ENCODE measurements at places on chromosomes 1 and 21. TPM values are rescaled to one million over a fixed set of nuclear protein-coding genes. Genes with fewer than 3 reads are reported as not detected.

- no peak for DNase-seq
Observed at GRCh38 chr21:28431527-28432200, 561.0 kb downstream of the LTN1 start.

GRCh38 chr1:225965231-225965630 lies 24.2 kb upstream of the LEFTY2 start:
- DNase-seq, result no peak

- DNase-seq, result no peak
Observed at GRCh38 chr1:20404466-20404865, 81.5 kb downstream of the CAMK2N1 start.

GRCh38 chr1:90706437-90707362 lies 10.4 kb downstream of the BARHL2 start:
- peak; percentile 34 for DNase-seq

DNA sequence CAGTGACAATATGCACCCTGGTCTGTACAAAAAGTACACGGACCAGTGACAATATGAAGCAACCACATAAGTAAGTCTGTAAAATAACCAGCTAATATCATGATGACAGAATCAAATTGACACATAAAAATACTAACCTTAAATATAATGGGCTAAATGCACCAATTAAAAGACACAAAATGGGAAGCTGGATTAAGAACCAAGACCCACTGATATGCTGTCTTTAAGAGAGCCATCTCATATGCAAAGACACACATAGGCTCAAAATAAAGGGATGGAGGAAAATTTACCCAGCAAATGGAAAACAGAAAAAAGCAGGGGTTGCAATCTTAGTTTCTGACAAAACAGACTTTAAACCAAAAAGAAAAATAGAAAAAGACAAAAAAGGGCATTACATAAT lies 70.4 kb upstream of the VCAM1 start:
- no peak for DNase-seq

- DNase-seq, result no peak
Observed at GRCh38 chr1:192530254-192530653, 45.3 kb upstream of the RGS1 start.

DNA sequence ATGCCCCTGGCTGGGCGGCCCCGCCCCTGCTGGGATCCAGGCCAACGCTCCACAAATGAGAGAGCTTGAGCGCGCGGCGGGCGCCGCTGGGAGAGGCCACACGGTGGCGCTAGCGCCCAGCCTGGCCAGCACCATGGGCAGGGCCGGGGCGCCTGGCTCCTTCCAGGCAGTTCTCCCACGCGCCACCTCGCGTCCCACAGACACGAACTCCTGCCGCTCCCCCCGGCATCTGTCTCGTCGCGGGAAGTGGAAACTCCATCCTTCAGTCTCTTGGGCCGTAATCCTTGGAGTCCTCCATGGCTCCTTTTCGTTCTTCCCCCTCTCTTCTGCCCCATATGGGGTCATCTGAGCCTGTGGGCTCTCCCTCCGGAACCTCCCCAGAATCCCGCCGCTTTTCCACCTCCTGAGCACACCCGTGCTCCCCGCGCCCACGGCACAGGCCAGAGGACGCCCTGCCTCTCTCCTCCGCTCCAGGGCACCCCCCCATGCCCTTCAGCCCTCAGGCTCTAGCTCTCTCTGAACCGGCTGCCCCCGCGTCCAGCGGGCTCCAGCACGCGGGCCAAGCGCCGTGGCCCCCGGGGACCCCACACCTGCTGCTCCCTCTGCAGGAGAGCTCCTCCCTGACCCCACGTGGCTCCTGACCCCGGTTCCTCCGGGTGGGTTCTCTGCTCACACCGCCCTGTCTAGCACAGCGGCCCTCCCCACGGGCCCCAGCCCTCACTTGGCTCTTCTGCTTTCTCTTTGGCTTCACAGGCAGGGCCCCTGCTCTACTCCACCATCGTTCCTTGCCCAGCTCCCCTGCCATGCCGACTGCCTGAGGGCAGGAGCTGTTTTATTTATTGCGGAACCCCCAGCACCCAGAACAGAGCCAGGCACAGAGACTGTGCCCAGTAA lies 31.9 kb upstream of the EDN2 start:
- DNase-seq, result peak; percentile 71

DNA sequence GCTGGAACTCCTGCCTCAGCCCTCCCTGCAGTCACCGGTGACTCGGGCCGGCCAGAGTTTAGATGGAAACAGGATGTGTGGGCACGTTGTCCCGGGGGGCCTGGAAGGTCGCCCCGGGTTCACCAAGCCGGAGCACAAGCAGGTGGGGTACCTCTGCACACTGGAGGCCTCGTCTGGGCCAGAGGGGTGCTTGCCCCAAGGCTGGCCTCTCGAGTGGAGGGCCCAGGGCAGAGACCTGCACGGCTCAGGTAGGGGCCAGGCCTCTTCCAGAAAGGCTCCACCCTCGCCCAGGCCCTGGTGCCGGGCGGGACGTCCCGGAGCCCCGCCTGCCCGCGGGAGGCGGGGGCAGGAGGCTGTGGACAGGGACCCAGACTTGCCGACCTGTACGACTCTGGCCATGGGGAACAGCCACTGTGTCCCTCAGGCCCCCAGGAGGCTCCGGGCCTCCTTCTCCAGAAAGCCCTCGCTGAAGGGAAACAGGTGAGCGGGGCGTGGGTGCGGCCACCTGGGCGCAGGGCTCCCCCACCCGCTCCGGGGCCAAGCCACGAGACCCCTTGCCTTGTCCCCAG lies at the start of gene PLEKHN1:
Gene PLEKHN1 (plus strand): TSS at position 348 of the 569 bp plus-strand sequence. CDS start 50 bp downstream, at position 398.
- peak; percentile 88 for DNase-seq

- DNase-seq, result no peak
Observed at GRCh38 chr1:219359126-219359525, 185.4 kb downstream of the LYPLAL1 start.

DNA sequence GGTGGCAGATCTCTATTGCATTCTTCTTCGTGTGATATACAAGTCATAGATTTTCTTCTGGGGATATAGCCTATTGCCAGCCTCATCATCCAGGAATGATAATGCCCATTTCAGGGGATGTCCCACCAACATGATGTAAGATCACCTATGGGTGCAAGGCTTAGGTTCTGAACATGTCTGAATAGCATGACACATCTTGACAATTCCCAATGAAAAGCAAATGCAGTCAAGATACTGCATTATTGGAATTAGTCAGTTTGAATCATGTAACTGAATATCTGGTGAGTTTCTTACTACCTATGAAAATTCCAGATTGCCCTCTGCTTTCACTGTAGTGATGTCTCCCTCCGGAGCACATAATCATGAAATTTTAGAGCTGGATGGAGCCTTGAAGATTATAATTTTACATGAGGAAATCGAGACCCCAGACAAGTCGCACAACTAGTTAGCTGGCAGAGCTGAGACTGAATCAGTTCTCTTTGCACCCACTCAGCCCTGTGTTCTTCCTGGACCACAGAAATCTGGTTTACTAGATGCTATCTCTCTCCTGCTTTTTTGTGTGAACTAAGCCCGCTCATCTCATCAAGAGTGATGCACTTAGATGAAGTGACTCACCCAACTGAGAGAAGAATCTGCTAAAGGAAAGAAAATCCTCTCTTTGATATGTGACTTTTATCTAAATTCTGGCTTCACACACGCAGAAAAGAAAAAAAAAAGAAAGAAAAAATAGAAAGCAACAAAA lies 65.0 kb downstream of the WDR64 start:
- DNase-seq, result peak; percentile 49

DNA sequence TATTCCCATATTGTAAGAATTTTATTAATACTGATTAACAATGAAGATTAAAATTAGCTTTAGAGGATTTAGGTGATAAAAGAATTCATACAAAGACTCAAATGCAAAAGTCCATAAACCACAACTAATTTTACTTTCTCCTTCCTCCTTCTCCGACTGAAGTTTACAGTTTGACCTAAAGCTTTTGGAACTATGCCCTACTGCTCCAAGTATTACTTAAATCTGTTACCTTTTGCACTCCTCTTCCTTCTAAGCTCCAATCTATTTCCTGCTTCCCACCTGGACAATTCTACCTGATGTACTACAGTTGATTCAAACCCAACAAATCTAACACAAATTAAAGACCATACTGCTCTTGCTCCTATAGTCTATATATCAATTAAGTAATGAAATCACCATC lies 36.3 kb downstream of the ANKRD13C start:
- no peak for DNase-seq

- no peak for DNase-seq
Observed at GRCh38 chr1:28985427-28985826, 71.1 kb downstream of the EPB41 start.

DNA sequence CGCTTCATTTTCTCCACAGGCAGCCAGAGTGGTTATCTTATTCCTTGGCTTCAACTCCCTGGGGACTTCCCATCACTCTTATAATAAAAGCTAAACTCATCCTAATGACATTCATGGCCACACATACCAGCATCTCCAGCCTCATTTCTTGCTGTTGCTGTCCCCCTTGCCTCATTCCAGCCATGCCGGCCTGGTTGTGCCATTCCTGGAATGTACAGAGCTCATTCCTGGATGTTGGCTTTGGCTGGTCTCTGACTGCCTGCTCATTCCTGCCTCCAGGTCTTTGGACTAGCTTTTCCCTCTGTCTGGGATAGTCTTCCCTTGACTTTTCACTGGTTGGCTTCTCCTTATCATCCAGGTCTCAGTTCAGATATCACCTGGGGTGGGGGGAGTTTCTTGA lies 2.4 kb upstream of the PEF1 start:
- DNase-seq, result no peak

- no peak for DNase-seq
Observed at GRCh38 chr1:41521766-41522165, 37.3 kb upstream of the EDN2 start.

GRCh38 chr1:184767591-184767990 lies 12.9 kb upstream of the EDEM3 start:
- DNase-seq, result no peak

- no peak for DNase-seq
Observed at GRCh38 chr1:226952118-226952441, 12.0 kb downstream of the COQ8A start.

DNA sequence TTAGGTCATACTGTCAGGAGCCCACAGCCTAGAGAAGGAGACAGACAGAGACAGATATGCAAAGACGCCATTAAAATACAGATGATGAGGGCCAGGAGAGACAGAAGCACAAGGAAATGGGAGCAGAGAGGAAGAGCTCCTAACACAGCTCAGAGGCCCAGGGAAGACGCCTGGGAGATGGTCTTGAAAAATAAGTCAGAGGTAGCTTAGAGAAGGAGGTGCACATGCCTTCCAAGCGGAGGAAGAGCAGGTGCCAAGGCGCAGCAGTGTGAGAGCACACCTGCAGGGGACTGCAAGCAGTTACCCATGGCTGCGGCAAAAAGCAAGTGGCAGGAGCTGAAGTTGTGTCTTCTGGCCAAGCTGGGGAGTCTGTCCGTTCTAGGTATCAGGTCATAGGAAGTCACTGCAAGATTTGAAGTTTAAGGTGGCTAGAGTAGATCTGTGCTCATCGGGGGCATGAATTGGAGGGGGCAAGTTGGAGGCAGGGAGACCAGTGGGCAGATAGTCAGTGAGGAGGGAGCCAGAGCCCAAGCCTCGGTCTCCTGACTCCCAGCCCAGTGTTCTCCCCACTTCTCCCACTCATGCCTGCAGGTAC lies 1.3 kb upstream of the TRABD2B start:
- no peak for DNase-seq

GRCh38 chr1:153306303-153307220 lies 6.2 kb downstream of the PGLYRP3 start:
- no peak for DNase-seq

- DNase-seq, result peak; percentile 85
Observed at GRCh38 chr1:16181887-16182719, 26.2 kb upstream of the EPHA2 start.

DNA sequence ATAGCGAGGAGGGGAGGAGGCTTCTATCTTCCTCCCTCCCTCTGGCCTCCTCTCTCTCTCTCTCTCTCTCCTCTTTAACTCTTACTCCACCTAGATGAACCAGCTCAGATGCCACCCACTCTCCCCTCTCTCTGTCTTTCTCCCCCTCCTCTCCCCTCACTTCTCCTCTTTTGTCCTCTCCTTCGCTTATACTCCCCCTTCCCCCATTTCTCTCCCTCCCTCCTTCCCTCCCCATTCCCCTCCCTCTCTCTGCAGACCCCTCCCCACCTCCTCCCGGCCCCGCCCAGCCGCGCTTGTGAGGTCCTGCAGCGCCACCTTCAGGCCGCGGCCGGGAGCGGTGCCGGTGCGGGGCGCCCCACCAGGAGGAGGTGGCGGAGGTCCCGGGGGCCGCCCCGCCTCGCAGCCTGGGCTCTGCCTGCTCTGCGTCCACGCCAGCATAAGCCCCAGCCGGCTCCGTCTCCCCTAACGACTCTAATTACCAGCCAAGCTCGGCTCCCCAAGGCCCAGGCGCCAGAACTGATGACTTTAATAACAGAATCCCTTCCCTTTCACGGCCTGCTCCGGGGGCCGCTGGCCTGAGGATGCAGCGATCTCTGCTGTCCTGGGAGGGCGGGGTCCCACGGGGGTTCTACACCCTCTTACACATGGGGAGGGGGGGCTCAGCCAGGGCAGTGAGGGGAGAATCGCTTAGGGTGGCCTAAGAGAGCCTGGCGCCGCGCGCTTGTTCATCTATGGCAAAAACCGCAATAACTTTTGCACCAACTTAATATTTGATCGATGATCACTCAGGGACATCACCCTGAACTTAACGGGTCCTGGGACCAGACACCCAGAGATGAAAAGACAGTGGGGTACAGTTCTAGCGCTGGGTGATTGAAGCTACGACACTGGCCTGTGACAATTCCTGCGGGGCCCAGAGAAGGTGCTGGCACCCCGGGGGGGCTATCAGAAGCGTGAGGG lies 637.3 kb downstream of the MATN1 start:
- no peak for DNase-seq

DNA sequence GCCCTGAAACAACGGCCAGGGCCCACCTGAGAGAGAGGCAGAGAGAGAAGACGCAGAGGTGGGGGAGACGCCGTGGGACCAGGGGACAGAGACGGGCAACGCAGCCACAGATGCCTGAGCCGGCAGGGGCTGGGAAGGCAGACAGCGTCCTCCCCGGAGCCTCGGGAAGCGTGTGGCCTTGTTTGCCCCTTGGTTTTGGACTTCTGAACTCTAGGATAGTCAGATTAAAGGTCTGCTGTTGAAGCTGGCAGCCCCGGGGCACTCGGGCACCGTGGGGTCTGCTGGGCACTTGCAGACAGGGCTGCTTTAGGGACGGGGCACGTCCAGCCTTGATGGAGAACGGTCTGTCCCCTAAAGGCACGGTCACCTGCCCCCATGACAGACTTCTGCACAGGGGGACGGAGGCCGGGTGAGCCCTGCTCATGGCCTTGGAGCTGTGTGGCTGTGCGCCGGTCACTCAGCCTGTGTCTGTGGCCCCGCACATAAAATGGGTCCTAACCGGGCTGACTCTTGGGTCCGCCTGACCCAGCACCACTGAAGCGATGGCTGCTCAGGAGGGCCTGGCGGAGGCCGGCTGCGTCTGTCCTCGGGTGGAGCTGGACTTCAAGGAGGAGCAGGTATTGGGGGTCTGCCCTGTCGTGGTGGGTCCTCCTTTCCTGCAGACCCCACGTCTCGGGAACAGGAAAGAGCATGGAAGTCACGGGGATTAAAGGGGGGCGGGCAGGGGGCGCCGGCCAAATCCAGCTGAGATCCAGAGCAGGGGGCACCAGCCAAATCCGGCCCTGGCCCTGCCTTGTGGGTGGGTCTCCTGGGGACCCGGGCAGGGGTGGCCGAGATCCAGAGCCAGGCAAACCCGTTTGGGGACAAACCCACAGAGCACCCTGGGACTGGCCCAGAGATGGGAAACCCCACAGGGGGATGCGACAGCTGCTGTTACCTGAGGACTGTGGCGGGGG lies 9.6 kb upstream of the RNF223 start:
- DNase-seq, result no peak

NEK2 gene
- 14.3 TPM for polyA plus RNA-seq

HPCAL4 gene
- 0.02 TPM for polyA plus RNA-seq

C8B gene
- not detected for polyA plus RNA-seq

MCM3AP gene
- 45.5 TPM for polyA plus RNA-seq

CLEC20A gene
- not detected for polyA plus RNA-seq

GJB3 gene
- 232 TPM for polyA plus RNA-seq

UTS2 gene
- not detected for polyA plus RNA-seq

CROCC gene
- 4.6 TPM for polyA plus RNA-seq

PPM1J gene
- polyA plus RNA-seq, result 6.2 TPM
